Activated naive CD4-positive, alpha-beta T cell treated with anti-CD3 and anti-CD28 coated beads for 36 hours (primary cell): ENCODE measurements at places on chromosomes 7 and 10.

DNA sequence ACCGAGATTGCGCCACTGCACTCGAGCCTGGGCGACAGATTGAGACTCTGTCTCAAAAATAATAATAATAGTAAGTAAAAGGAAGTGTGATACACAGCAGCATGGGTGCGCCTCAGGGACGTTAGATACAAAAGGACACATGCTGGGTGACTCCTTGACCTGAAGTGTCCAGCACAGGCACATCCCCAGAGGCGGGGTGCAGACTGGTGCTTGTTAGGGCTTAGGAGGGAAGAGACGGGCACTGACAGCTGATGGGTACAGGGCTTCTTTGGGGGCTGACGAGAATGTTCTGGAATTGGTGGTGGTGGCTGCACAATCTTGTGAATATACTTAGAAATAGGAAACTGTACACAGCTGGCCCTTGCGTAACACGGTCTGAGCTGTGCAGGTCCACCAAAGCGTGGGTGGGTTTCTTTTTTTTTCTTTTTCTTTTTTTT lies 61.8 kb upstream of the DNAJB6 start:
- no peak for DNase-seq

DNA sequence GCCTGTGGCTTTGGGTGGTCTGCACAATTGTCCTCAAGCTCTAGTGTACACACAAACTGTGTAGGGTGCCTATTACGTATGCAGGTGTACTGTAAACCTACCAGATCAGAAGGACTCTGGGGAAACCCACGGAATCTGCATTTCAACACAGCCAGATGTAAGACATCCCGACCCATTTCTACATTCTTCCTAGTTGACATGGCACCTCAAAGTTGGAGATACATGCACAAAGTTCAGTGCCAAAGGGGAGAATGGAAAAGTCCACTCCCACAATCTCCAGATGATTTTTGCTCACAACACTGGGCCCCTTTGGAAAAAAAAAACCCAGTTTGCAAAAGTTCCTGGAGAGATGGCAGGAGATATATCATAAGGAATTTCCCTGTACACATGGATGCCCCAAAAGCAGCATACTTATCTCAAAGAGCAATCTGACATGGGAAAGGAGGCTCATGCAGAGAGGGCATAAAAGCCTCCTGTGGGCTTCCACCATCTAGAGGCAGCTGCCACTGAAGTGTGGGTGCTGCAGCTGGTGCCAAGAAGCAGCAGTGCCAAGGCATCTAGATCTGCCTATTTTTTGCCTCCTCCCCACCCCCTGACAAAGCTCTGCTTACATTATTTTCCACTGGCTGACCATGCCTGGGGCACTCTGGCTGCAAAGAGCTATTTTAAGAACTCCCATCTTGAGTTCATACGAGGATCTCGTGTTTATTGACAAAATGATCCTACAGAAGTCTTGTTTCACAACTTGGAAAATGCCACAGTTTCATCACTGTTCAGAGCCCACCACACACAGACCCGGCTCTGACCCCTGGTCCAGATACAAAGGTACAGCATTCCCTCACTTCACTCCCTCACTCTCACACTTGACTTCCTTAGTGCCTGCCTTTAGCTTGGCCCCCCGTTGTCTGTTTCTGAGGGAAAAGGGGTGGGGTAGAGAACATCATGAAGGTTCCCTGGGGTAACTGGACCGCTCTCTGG lies 12.9 kb downstream of the TECTB start:
- no peak for DNase-seq

- no peak for DNase-seq
These were observed 181.3 kb downstream of the IMMP2L start for GRCh38 chr7:111380945-111381344.

DNA sequence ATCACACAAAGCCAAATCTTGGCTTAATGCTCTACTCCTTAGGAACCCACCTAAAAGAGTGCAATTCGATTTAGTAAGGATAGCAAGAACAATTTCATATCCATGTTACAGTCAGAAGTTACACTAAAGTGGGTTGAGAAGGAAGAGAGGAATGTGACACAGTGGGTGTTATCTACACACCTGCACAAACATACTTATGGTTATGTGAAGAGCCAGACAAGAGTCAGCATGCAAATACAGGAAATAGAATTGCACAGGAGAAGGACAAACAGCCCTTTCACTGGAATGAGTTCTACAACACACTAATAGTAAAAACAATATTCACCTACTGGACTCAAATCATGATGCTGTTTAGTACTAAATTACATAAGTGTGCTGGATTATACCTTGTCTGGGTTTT lies 262.8 kb downstream of the DGKB start:
- no peak for DNase-seq

GRCh38 chr10:44927352-44927751 lies 16.2 kb downstream of the TMEM72 start:
- DNase-seq: no peak

DNA sequence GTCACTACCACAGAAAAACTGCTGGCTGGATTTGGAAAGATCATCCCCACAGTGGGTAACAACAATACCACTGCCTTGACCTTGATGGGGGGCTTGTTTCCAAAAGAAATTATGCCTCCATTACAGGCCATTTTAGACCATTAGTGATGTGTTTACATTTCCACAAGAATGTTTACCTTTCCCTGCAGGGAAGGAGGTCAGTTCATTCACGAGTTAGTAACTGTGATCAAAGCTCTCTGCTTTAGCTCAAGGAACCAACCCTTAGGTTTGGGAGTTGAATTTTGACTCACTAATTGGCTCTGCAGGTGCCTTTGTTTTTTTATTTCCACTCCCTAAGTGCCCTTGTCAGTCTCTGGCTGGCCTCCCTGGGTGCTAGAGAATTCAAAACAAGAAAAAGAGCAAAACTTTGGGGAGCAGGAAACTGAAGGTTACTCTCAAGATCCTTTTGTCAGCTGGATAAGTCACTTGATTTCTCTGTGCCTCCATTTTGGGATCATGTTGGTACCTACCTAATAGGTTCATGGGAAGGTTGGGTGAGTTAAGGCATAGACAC lies 41.1 kb upstream of the NUPR2 start:
- DNase-seq: no peak

DNA sequence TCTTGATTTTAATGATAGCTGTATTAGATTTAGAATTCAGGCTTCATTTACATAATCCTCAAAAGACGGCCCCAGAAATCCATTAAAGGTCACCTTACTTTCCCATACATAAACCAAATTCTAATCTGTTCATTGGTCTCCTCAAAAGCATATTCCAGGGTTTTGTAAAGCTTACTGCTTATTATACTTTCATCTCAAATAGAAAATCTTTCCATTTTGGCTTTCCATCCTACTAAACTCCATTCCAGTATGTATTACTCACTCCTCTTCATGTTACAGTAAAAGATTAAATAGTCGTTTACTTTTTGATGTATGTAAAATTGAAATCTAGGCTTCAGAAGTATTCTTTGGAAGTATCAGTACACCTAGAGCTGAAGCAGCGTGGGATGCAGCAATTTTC lies 143.5 kb upstream of the LRRN3 start:
- no peak for DNase-seq

DNA sequence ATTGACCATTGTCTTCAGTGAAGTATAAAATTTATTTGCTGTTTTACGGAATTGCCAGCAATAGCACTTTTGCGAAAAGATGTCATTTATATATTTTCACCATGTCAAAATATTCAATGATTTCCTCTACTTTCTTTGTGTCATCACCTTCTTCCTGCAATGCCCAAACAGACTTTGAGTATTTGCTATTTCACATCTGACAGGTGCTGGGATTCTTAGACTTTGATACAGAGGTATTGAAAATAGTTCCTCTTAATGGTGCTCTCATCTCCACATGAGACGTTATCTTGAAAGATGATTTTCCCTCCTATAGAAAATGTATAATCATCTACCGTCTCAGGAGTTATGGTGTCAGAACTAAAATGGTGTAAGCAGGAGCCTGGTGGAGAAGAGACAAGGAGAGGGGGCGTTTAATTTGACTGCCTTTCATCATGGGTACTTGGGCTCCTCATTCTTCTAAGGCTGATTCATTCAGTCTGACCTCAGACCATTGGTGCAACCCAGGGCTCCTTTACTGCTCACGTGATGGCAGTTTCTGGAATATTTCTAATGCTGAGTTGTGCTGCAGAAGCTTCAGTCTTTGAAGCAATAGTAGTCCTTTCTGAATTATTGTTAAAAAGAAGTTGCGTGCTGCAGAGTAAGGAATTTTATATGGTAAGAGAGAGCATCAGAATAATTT lies 404.6 kb downstream of the PHTF2 start:
- DNase-seq: no peak

DNA sequence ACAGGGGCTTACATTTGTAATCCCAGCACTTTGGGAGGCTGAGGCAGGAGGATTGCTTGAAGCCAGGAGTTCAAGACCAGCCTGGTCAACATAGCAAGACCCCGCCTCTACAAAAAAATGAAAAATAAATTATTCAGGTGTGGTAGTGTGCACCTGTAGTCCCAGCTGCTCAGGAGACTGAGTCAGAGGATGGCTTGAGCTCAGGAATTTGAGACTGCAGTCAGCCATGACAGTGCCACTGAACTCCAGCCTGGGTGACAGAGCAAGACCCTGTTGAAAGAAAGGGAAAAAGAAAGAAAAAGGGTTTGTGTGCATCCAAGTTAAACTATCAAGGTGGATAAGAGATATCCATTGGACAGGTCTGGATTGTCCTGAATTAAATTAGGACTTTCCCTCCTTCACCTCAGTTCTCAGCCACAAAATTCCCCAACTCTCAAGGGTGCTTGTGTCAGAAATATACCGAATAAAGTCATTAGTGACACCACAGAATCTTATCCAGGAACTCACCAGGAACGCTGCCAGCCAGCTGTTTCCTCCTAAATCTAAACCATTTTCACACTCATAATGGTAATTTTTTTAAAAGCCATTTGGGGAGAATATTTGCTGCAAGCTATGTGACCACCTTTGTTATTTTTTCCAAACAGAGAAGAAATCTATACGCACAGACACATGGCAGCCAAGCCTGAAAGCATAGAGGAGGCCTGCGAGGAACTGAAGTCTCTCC lies 12.0 kb downstream of the AFAP1L2 start:
- no peak for DNase-seq

DNA sequence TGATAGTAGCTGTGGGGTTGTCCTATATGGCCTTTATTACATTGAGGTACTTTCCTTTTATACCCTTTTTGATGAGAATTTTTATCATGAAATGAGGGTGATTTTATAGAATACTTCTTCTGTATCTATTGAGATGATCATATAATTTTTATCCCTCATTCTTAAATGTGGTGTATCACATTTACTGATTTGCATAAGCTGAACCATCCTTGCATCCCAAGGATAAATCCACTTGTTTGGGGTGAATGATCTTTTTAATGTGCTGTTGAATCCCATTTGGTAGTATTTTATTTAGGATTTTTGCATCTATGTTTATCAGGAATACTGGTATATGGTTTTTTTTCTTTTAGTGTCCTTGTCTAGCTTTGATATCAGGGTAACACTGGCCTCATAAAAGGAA lies 84.5 kb upstream of the IL6 start:
- DNase-seq: no peak

GRCh38 chr10:3235996-3236510 lies 63.5 kb upstream of the PITRM1 start:
- no peak for DNase-seq

DNA sequence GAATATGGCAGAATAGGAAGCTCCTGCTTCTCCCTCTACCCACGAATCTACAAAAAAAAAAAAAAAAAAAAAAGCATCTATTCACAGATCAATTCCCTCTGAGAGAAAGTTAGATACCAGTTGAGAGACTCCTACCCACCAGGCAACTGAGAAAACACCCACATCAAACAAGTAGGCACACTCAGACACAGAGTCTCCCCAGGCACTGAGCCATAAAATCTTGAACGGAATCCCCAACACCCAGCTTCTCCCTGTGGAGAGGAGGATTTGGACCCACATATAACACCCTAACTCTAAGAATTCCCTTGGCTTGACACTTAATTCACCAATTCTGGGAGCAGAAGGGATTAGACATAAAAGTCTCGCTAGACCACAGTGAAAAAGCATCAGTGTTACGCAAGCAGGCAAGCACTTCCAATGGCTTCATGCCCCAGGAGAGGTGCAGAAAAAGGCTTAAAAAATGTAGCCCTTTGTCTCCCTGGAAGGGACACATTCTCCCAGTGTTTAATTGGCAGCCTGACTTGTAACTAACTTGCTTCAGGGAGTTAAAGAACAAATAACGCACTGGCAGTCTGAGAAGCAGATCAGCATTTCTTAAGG lies 192.2 kb downstream of the ELAPOR2 start:
- no peak for DNase-seq

DNA sequence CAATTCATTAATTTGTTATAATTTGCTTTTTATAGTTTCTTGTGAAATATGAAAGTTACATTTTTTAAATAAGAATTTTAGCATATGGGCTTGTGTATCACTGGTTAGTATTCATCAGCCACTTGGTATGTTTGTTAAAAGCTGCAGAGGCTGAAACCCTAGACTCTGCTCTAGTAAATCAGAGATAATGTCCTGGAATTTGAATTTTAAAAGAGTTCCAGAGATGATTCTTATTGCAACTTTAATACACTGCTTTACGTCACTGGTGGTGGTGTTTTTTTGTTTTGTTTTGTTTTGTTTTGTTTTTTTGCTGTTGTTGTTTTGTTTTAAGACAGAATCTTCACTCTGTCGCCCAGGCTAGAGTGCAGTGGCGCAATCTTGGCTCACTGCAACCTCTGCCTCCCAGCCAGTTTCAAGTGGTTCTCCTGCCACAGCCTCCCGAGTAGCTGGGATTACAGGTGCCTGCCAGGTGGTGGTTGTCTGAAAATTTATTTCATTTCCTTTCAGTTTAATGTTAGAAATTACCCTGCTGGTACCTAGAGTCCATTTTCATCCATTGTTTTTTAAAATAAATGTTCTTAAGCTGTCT lies 43.8 kb downstream of the PTPN12 start:
- DNase-seq: no peak

DNA sequence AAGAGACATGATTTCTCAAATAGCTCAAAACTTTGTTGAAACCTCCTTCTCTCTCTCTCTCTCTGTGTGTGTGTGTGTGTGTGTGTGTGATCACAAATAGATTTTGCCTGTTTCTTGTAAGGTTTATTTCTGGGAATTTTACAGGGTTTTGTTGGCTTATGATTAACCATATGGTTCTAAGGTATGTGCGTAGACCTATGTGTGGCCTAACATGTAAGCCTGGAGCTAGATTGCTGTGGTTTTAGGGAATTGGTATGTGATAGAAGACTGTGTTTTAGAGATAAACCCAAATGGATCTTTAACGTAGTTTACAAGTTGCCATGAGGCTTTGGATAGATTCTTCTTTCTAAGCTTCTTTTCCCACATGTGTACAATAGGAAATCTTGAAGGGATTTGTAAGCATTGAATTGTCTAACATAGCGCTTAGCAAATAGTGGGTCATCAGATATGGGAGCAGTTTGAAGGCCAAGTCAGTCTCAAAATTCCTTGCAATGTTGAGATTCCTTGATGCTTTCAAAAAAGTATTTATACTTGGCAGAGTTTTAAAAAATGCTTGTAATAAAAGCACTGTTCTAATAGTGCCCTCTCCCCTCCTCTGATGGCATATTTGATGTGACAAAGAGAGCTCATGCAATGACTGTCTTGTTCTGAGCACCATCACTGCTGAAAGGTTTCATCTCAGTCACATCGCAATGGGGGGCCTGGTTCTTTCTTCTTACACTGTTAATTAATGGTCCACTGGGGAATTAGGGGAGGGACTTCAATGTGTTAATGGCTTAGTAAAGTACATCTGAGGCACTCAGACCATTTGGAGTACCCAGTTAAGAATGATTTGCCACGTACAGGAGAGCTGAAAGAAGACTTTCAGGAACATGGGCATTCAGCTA lies 118.2 kb downstream of the SNX10 start:
- no peak for DNase-seq

- DNase-seq: no peak
These were observed 152.8 kb downstream of the SVIL start for GRCh38 chr10:29481906-29482440.
